ENCODE measurements at places on chromosomes 4 and X.

DNA sequence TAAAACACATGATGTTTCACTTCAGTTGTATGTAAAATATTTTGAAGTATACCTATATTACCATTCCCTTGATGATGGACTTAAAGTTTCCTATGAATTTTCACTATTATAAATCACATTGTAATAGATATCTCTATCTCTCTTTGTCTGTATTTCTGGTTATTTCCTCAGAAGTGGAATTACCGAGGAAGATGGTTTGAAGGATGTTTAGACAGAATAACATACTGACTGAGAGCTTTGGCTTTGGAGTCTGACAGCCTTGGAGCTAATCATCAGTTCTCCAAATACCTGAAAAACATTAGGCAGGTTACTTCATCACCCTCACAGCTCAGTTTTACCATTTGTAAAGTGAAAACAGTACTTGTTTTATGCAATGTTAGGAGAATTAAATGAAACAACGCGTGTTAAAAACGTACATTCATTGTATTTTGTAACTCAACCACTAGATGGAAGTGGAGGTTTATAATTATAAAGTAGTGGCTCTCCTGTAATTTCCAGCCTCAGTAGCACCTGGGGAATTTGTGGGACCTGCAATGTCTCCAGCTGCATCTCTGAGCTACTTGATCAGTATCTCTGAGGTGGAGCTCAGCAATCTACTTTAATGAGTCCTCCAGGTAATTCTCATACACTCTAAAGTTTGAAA, 14.3 kb downstream of the JCHAIN start:
- DNase-seq, result peak; percentile 62

DNA sequence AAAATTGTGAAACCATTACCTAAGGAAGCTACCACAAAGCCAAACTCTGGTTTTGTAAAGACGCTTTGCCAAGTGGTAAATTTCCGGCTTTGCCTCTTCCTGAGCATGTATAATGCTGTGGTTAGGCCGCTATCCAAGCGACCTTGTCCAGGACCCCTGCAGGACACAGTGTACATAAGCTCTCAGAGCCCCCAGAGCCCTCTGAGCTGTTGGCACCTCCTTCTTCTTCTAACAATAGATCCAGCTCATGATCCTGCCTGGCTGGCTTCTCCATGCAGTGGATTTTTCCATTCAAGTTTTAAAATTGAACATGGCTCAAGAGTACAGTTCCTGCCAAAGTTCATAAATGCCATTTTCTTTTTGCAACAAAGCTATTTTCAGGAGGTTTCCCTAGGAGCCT, 326.7 kb downstream of the MAPK10 start:
- peak; percentile 49 for DNase-seq

DNA sequence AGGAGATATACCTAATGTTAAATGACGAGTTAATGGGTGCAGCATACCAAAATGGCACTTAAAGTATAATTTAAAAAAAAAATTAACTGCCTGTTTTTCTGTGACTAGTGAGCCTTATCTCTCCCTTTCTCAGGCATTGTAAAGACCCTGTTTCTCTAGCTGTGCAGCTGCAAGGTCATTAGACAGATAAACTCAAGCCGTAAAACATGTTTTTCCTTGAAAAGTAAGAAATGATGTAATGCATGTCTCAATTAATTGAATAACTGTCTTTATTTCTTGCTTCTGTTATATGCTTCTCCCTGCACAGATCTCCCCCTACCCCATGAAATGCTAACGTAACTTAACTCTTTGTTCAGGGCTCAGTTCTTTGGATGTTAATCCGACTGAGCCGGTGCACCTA, 10.5 kb downstream of the TBC1D19 start:
- DNase-seq, result no peak

DNA sequence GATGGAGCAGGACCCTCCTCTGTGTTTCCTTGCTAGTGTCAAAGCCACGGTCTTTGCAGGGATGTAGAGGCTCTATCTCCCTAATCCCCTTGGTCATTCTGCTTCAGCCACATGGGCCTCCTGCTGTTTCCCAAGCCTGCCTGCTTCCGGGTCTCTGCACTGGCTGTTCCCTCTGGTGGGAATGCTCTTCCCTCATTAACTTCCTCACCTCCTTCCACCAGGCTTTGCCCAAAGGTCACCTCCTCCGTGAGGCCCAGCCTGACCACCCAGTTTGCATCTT, 56.6 kb downstream of the ABLIM2 start:
- no peak for DNase-seq

- no peak for DNase-seq
These were observed 166.4 kb upstream of the PPARGC1A start for GRCh38 chr4:24056289-24056688.

DNA sequence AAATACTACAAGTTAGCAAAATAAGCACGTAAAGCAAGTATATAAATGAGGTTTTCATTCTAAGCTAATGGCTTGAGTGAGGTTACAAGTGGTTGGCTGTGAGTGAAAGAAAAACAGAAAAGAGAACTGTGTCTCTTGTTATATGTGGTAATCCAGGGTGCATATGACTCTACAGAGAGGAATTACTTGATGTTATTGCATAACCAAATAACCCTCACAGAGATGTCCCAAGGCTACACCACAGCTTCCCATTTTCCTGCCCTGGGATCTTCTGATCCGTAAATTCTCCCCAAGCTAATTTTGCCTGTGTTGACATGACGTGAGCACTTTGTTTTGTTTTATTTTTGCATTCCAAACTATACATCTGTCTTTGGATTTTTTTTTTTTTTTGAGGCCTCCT, 470.0 kb upstream of the INTU start:
- peak; percentile 60 for DNase-seq

GRCh38 chrX:49884290-49884862, 5.1 kb downstream of the USP27X start:
- DNase-seq, result peak; percentile 47

- DNase-seq, result no peak
These were observed 1700.0 kb upstream of the ADGRL3 start for GRCh38 chr4:59500103-59500502.

GRCh38 chr4:45453258-45453853, 670.5 kb downstream of the GABRG1 start:
- peak; percentile 4 for DNase-seq

- DNase-seq, result no peak
These were observed 7.7 kb downstream of the PROM1 start for GRCh38 chr4:16075975-16076757.

- no peak for DNase-seq
These were observed 40.5 kb upstream of the FAM120C start for GRCh38 chrX:54223581-54223980.

- peak; percentile 44 for DNase-seq
These were observed 72.9 kb downstream of the CLDN34 start for GRCh38 chrX:10039821-10040793.

DNA sequence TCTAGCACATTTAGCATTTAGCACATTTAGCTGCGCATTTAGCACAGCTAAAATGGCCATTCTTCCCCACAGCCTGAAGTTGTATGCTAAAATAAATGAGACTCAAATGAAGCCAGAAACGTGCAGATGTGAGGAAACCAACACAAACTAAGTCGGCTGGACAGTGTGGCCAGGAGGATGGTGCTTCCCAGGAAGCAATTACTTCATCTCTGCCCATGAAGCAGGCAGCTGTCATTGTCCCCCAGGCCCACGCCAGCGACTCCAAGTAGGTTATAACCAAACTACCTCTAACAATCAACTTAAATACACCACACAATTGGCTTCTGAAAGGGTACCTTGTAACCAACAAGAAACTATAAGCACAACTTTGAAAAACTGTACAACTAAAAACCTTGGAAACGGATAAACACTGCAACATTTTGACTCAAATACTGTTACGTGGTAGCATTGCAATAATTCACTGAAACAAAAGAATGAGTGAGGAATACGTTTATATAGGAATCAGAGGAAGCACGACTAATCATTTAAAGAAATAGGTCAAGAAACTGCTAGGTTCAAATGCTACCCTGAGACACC, 39.2 kb downstream of the AFAP1 start:
- peak; percentile 38 for DNase-seq

DNA sequence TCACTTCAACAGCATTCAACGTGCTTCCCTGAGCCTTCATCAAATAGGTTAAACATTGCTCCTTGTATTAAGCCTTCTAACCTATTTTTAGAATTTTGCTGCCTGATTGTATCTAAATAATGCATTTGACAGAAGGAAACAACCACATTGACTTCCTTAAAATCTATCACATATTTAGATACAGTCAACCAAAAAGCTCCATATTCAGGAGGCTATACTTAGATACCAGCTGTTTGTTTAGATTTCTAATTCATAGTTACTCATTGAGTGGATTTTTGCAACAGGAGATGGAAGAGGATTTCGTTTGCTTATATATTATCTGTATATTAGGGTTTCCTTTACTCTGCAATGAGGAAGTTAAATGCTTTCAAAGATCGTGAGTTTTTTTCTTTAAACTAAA, 241.1 kb upstream of the PPP1R2C start:
- DNase-seq, result no peak

DNA sequence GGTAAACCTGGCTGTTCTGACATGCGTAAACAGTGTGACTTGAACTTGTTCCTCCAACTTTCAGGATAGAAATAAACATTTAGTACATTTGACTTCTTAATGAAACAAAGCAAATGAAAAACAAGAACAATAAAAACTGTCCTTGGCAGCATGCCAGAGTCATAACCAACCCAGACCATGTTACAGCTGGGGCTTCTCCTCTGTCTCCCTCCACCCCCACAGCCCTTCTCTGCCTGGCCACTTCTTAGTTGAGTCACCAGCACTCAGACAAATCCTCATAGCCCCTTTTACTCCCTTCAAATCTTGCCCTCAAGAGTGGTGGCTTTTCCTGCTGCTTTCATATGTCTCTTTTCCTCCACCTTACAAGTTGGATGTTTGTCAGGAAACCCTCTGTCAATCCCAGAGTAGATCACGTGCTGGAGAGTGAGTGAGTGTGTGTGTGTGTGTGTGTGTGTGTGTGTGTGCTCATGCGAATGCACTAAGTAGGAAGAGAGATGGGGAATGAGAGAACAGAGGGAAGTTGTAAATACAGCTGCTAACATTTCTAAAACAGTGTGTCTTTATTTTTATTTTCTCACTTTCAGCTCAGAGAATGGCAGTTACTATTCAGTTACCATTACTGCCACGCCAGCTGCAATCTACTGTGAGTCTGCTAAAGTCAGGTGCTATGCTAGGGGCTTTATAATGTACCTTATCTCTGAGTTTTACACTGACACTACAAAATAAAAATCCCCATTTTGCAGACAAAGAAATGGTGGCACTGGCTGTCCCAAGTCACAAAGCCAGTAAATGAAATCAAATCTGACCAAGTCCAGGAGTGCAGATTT, 15.0 kb downstream of the SCARB2 start:
- peak; percentile 67 for DNase-seq

DNA sequence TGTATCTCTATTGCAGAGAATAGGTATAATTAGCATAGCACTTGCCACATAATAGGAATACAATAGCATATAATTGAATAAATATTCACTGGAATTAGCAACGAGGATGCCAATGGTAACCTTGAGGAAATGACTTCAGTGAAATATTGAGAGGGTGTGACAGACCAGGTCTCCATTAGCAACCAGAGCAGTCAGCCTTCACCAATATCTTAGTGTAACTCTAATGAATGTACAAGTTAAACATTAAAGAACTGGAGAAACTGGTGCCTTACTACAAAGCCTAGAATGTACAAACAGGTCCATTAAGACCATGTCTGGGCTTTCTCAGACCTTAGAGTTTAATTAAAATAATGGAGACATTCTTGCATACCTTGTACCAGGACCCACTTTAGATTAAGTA, 143.0 kb downstream of the MAGEB17 start:
- DNase-seq, result no peak

DNA sequence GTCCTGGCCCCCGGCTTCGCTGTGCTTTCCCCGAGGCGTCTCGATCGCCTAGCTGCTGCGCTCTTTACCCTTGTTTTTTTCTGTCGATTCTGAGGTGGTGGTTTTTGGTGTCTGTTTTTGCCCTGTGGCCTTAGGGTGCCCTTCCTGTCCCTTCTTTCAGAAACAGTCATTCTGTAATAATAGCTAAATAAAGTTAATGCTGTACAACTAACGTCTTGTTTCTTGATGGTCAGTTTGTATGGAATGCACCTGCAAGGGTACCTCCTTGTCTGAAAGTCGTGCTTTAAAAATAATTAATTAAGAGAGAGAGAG, 686 bp downstream of the FIP1L1 start:
- DNase-seq, result no peak

DNA sequence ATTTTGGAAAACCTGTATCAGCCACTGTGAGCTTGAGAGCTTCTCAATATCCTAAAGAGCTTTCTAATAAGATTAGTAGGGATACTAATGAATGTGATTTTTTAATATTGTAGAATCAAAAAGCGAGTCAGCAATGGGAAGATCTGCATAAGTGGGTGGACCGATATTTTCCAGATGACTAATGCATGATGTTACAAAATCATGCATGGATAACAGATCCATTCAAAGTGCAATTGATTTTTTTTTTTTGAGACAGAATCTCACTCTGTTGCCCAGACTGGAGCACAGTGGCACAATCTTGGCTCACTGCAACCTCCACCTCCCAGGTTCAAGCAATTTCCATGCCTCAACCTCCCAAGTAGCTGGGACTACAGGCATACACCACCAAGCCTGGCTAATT, 7.3 kb upstream of the CLDN2 start:
- peak; percentile 56 for DNase-seq

GRCh38 chrX:139826065-139827044, 106.5 kb downstream of the ATP11C start:
- peak; percentile 3 for DNase-seq

- no peak for DNase-seq
These were observed 171.3 kb upstream of the LCORL start for GRCh38 chr4:18192901-18193300.

- DNase-seq, result peak; percentile 78
These were observed 7.2 kb upstream of the MAGIX start for GRCh38 chrX:49155243-49155899.

- DNase-seq, result no peak
These were observed 5.2 kb downstream of the RPS4X start for GRCh38 chrX:72271812-72272211.

GRCh38 chr4:188975271-188975670, 836.0 kb downstream of the TRIML1 start:
- no peak for DNase-seq

DNA sequence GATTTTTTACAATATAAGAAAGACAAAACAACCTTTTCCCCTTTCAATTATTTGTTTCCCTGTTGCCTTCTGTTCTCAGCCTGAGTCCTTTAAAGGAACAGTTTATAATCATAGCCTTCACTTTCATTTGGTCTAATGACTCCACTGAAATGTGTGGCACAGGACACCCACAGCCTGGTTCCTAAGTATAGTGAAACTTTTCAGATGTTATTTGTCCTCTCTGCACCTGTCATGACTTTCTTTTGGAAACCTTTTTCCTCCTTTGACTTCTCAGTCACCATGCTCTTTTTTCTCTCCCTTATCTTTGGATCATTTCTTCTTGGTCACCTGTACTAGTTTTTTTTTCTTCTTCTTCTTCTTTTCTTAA, 237.8 kb upstream of the ANXA3 start:
- no peak for DNase-seq

- no peak for DNase-seq
These were observed 18.4 kb upstream of the MGST2 start for GRCh38 chr4:139647184-139647583.

Measured in ELR (cell line).